ENCODE measurements at places on chromosomes 2 and 18. TPM values are rescaled to one million over a fixed set of nuclear protein-coding genes. Genes with fewer than 3 reads are reported as not detected.

BOLL gene
- not detected for total RNA-seq

SLC30A3 gene
- 0.32 TPM for total RNA-seq

DNA sequence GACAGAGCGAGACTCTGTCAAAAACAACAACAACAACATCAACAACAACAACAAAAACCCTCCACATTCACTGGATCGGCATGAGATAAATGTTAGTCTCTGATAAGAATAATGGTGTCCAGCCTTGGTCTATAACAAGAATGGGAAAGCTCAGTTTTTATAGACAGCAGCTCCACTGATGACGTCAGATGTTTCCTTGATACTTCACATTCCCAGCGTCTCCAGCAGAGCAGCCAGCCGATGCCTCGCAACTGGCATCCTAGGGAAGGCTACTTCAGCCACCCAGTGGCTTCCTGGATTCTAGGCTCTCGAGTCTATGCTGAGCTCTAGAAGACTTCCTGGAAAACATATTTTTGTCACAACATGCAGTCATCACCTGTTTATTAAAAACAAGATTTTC, 271.4 kb upstream of the SMIM21 start:
- DNase-seq: peak; percentile 4

DNA sequence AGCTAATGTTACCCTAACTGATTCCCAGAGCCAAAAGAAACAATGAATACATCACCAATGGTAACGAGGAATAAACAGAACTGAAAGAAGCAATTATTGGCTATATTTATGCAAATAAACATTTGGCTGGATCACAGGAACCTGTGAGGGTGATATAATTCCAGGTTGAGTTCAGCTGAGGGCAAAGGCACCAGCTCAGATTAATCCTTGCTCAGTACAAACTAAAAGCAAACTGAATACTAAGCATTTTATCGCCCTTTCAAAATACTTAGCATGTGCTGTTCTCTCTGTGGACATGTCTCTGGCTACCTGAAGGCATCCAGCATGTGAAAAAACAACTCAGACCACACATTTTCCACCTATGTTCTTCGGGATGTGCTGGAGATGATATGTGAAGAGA, 791.7 kb downstream of the METTL4 start:
- DNase-seq: no peak

DNA sequence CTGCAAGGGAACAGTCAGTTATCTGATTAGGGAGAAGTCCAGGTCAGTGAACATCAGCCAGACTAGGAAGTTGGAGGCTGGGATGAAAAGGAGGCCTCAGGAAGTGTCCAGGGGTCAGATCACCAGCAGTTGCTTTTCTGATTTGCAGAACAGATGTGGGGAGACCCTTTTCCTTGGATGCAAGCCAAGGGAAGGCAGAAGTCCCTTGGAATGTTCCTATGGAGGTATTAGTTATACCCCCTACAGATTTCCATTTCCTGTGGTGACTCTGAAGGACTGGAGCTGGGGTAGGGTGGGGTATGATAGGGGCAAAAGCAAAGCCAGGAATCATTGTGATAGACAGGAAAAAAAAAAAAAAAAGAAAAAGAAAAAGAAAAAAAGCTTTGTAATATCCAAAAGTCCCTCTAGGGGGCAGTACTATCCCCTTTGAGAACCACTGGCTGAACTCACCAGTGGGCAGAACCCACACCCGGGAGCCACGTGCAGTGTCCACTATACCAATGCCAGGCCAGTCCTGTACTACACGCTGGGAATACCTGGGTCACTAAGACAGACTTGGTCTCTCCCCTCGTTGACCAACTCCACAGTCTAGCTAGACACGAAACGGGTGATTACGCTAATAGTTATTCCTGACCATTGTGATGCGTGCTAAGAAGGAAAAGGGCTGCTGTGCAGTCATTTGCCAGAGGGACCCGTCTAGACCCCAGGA, 7.4 kb downstream of the DYSF start:
- no peak for DNase-seq

GRCh38 chr2:109448946-109449788, 164.6 kb downstream of the SEPTIN10 start:
- DNase-seq: no peak

GRCh38 chr2:176612736-176613135, 343.5 kb downstream of the MTX2 start:
- no peak for DNase-seq

QPCT gene
- 27.1 TPM for total RNA-seq

DNA sequence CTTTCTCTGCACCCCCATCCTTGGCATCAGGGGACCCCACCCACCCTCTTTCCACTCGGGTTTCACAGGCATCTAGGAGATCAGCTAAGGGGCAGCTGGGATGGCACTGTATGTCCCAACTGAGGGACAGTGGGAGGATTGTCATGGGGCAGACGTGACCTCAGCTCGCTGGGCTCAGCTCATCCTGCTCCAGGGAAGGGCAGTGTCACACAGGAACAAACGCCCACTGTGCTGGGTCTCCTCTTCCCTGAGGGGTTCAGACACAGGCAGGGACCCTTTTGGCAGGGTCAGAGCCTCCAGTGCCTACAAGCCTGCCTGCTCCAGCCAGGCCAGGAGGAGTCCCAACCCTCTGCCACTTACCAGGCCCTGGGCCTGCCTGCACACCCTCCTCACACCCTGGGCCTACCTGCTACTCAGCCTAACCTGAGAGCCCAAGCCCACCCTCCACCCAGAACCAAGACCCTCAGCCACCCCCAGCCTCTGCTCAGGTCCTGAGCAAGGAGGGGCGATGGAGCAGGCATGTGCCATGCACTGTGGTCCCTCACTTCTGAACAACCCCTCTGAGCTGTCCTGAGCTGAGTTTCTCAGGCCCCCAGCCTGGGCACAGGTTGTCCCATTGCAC, 68.2 kb downstream of the HS1BP3 start:
- no peak for DNase-seq

ANKZF1 gene
- 22.9 TPM for total RNA-seq

GRCh38 chr18:7696780-7697179, 129.7 kb downstream of the PTPRM start:
- no peak for DNase-seq

UBR3 gene
- total RNA-seq: 56.1 TPM

GRCh38 chr18:6868033-6868432, 138.5 kb downstream of the ARHGAP28 start:
- DNase-seq: no peak

DNA sequence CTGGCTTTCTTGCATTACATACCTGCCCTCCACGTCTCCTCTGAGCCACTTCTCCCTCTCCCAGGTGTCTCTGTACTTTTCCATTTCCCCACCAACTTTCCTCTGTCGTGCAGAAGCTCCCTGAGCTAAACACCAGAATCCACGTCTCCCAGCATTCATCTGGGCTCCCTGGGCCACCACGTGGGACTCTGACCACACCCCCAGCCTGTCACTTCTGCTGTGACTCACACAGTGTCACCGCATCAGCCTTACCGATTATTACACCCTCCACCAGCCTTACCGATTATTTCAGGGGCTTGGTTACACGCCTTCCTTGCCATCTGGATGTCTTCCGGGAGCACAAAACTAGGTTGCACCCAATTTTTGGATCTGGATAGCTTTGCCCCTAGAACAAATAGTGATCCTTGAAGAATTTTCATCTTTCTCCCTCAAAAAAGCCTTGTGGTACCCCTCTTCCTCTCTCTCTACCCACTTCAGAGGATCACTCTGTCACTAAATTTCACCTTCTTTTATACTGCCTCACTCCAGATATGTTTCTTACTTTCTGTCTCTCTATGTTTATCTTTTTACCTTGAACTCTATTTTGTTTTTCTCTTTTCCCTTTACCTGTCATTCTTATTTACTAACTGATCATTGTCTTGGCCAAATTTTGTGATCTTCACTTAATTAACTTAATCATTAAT, 136.9 kb upstream of the CAB39 start:
- no peak for DNase-seq

DNA sequence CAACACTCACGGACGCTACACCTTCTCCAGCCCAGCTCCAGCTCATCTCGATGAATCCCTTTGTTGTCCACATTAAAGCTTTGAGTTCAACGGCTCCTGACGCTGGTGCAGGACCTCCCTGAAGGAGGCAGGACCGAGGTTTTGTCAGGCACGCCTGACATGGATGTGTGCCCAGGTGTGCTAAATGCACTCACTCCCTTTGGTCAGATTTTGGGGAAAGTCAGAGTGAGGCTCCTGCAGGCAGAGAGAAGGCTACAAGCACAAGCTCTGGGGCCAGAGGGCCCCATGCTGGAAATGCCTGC, 78.6 kb downstream of the NDUFA10 start:
- DNase-seq: no peak

- DNase-seq: peak; percentile 36
Observed at GRCh38 chr2:144362401-144362800, 157.5 kb downstream of the ZEB2 start.

GRCh38 chr2:176175709-176176607, 12.5 kb upstream of the HOXD1 start:
- no peak for DNase-seq

- DNase-seq: peak; percentile 70
Observed at GRCh38 chr18:64115881-64116280, 33.0 kb downstream of the LINC00305 start.

COX5B gene
- 304 TPM for total RNA-seq

DNA sequence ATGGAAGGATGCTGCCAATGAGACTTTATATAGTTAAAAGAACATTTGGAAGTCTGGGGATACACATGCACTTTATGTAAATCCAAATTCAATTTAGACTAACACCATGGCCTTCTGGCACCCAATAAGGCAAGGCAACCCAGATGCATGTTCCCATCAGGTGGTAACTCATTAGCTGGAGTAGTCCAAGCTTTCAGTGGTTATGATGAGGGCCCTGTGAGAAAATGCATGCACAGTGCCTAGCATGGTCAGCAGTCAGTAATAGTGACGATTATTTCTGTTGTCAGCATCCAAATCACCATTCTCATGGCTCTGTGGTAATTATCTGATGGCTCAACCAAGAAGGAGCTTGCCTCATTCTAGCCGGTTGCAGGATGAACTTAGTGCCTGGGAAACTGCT, 70.3 kb upstream of the CTLA4 start:
- no peak for DNase-seq

DNA sequence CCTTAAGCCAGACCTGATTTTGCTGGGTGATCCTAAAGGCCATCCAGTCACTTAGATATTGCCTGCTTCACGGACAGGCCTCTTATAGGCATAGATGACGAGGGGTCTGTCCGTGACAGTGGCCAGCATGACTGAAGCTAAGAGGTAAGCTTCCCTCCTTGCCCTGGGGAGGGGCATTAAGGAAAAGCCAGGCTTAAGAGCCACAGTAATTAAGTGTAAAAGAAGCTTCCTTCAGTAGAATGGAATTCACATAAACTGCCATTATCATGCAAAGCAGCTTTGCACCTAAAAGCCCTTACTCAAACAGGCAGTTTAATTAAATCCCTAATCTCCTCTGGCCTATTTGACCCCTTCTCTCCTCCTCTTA, 99.4 kb upstream of the PKDCC start:
- DNase-seq: no peak

DNA sequence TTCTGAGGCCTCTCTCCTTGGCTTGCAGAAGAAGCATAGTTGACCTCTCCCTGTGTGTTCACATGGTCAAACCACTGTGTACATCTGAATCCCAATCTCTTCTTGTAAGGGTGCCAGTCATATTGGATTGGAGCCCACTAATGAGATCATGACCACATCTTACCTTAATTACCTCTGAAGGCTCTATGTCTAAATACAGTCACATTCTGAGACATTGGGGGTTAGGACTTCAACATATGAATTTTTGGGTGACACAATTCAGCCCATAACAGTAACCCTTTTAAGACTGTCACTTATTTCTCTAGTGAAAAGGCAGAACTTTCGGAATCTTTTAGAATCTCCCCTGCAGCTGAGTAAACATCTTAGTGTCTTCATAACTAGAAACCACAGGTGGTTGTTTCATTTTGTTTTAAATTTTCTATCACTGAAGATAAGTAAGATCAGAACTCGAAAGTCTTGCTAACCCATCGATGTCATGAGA, 33.3 kb downstream of the BMP10 start:
- no peak for DNase-seq

SP110 gene
- total RNA-seq: 15.5 TPM

STARD6 gene
- not detected for total RNA-seq

DNA sequence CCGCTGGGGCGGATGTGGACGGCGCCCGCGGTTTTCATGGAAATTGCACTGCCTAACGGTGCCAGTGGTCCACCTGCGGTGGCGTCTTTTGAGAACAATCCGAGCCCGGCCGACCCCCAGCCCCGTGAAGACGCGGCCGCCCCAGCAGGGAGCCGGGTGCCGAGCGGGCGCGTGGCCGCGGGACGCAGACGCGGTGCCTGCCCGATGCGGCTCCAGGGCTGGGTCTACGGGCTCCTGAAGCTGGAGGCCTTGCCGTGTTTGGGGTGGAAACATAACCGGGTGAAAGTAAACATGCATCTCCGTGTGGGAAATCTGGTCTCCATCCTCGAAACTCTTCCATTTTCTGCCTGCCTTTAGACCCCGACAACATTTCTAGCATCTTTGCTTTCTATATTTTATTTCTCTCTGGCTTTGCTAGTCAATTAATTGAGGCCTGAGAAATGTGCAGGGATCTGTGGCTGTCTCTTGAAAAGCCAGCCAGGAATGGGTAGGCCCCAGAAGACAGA, 572 bp downstream of the INPP4A start:
- peak; percentile 38 for DNase-seq

DNA sequence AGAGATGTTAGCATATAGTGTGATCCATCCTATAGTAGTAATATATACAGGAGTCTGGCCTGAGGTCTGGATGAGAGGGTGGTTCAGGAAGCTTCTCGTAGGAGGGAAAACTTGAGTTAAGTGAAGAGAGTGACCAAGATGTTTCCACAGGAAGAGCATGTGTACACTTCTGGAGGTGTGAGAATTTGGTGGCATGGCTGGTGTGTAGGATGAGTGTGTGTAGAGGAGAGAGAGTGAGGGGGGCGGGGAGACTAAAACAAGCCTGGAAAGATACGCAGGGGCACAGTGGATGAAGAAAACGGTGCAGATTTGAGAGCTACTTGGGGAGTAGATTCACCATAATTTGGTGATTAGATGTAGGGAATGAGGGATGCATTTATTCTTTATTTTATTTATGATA, 43.5 kb upstream of the CTLA4 start:
- DNase-seq: no peak

- no peak for DNase-seq
Observed at GRCh38 chr2:69612200-69612599, 31.3 kb downstream of the AAK1 start.

KIAA2012 gene
- under 0.01 TPM for total RNA-seq

SCN2A gene
- 2.3 TPM for total RNA-seq

GRCh38 chr2:59568461-59568860, 985.0 kb downstream of the BCL11A start:
- no peak for DNase-seq

Measured in fibroblast of villous mesenchyme (primary cell).